ENCODE measurements at places on chromosomes 16 and 17. TPM values are rescaled to one million over a fixed set of nuclear protein-coding genes. Genes with fewer than 3 reads are reported as not detected.
A peak's percentile ranks its signal among the peaks of the same experiment; 100 is the strongest.

DNA sequence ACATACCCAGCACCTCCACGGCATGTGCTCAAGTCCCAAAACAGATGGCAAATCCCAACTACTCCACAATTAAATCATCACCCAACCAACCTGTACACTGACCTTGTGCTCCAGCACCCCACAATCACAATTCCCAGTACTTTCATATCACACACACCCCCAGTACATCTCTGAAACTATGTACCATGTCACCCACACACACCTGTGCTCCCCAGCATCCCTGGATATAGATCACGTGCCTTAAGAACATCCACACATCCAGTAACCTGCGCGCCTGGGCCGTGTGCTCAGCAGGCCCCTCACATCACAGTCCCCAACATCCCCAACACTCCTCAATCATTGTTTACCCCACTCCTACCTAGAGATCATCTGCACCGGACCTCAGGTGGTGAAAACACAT lies 2.1 kb downstream of the NLGN2 start:
- DNase-seq, result no peak
- H3K27ac ChIP-seq, result no peak overlapping the region
- no peak overlapping the region for H3K4me3 ChIP-seq
- no peaks in the 10 kb centered on the region for H3K27me3 ChIP-seq

- peaks cover 6% of the 10 kb centered on the region for H3K4me1 ChIP-seq
- H3K4me3 ChIP-seq, result no peak overlapping the region
- peaks cover 91% of the 10 kb centered on the region for H3K27me3 ChIP-seq
- H3K36me3 ChIP-seq, result no peaks in the 10 kb centered on the region
- DNase-seq, result peak; percentile 73
- peak overlapping the region; percentile 78 for H3K27ac ChIP-seq
These were observed 5.6 kb upstream of the ZFHX3 start for GRCh38 chr16:73053364-73054124.

HLF gene
- not detected for total RNA-seq

- no peaks in the 10 kb centered on the region for H3K36me3 ChIP-seq
- H3K27ac ChIP-seq, result no peak overlapping the region
- no peak for DNase-seq
- H3K4me1 ChIP-seq, result peaks cover 22% of the 10 kb centered on the region
- H3K4me3 ChIP-seq, result no peak overlapping the region
These were observed 206.9 kb downstream of the WWOX start for GRCh38 chr16:78306361-78306760.

ALDOC gene
- total RNA-seq, result 14.1 TPM

GRCh38 chr17:35082073-35082657 lies 18.7 kb upstream of the RFFL start:
- H3K4me3 ChIP-seq, result no peak overlapping the region
- H3K36me3 ChIP-seq, result no peaks in the 10 kb centered on the region
- H3K27me3 ChIP-seq, result no peaks in the 10 kb centered on the region
- peaks cover 11% of the 10 kb centered on the region for H3K4me1 ChIP-seq
- no peak overlapping the region for H3K27ac ChIP-seq

ZNF205 gene
- 14.0 TPM for total RNA-seq

DNA sequence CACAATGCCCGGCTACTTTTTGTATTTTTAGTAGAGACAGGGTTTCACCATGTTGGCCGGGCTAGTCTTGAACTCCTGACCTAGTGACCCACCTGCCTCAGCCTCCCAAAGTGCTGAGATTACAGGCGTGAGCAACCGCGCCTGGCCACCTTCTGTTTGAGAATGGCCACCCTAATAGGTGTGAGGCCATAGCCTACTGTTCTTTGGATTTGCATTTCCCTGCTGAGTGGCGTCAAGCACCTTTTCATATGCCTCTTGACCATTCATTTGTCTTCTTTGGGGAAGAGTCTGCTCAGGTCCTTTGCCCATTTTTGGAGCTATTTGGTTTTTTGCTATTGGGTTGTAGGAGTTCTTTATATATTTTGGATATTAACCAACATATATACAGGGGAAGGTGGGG lies 276.7 kb downstream of the PARN start:
- no peak overlapping the region for H3K27ac ChIP-seq
- H3K27me3 ChIP-seq, result no peaks in the 10 kb centered on the region
- DNase-seq, result peak; percentile 68
- no peaks in the 10 kb centered on the region for H3K4me1 ChIP-seq
- no peaks in the 10 kb centered on the region for H3K36me3 ChIP-seq

KRT9 gene
- not detected for total RNA-seq

CLEC18A gene
- 2.2 TPM for total RNA-seq

GRCh38 chr17:50904518-50905459 lies 38.6 kb upstream of the TOB1 start:
- H3K27me3 ChIP-seq, result no peaks in the 10 kb centered on the region
- peaks cover 32% of the 10 kb centered on the region for H3K4me1 ChIP-seq
- no peaks in the 10 kb centered on the region for H3K36me3 ChIP-seq

CDT1 gene
- 50.0 TPM for total RNA-seq

GRCh38 chr16:89981414-89981813 lies 32.9 kb downstream of the DEF8 start:
- H3K4me3 ChIP-seq, result no peak overlapping the region
- H3K4me1 ChIP-seq, result no peaks in the 10 kb centered on the region

SMIM36 gene
- total RNA-seq, result not detected

TBC1D3H gene
- total RNA-seq, result not detected

GRCh38 chr17:60173304-60173819 lies 23.6 kb downstream of the CA4 start:
- H3K36me3 ChIP-seq, result peaks cover 4% of the 10 kb centered on the region
- peak; percentile 39 for DNase-seq
- no peak overlapping the region for H3K4me3 ChIP-seq
- peaks cover 4% of the 10 kb centered on the region for H3K4me1 ChIP-seq

DNA sequence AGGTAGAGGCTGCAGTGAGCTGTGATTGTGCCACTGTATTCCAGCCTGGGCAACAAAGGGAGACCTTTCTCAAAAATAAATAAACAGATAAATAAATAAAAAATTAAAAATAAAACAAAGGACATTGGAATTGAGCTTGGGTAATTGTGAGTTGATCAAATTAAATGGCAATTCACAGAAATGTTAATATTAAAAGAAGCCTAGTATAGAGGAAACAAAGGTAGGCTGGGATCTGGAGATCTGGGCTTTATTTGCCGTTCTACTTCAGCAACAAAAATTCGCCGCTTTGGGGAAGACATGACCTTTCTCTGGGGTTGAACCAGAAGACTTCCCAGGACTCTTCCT lies 332 bp upstream of the VPS25 start:
- H3K4me1 ChIP-seq, result no peaks in the 10 kb centered on the region
- peaks cover 4% of the 10 kb centered on the region for H3K27me3 ChIP-seq
- peak overlapping the region; percentile 95 for H3K4me3 ChIP-seq

GRCh38 chr17:60901806-60902205 lies 224.2 kb downstream of the BCAS3 start:
- H3K36me3 ChIP-seq, result no peaks in the 10 kb centered on the region
- DNase-seq, result no peak
- H3K27ac ChIP-seq, result no peak overlapping the region
- H3K4me3 ChIP-seq, result no peak overlapping the region
- no peaks in the 10 kb centered on the region for H3K4me1 ChIP-seq

DNA sequence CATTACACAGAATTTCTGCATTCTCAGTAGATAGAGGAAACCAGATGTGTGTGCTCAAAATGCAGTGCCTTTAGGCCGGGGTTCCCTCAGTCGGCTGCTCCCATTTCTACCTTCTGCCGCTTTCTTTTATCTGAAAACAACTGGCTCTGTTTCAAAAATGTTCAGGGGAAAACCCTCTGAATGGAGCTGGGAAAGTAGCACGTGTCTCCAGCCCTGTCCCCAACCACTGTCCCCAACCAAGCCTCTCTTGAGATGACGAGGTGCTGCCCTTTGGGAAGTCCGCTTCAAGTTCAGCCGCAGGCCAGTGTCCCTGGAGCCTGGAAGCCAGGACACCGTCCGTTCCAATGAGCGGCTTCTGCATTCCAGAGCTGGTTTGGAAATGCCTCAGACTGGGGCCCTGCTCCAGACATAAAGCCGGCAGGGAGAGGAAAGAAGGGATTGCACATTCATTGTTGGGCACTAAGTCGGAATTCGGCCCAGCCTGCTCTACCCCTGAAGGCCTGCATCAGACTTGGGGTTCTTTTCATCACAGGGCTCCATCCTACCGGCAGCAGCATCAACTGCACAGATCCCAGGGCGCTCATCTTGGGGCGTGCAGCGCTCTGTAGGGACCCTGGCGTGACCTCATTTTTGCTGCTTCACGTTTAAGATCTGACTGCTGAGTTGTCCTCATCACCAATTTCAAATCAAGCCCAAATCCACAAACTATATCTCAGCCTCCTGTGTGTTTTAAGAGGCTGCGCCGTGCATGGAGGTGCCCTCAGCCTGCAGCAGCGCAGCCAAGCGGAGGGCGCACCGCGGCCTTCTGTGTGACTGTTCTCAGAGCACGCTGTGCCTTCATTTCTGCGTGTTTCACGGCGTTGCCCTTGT lies 111.3 kb downstream of the BANP start:
- peaks cover 7% of the 10 kb centered on the region for H3K36me3 ChIP-seq
- H3K4me3 ChIP-seq, result no peak overlapping the region
- no peaks in the 10 kb centered on the region for H3K4me1 ChIP-seq
- DNase-seq, result no peak
- H3K27me3 ChIP-seq, result no peaks in the 10 kb centered on the region

GRCh38 chr17:63826468-63827001 lies 696 bp upstream of the PSMC5 start:
- H3K36me3 ChIP-seq, result peaks cover 72% of the 10 kb centered on the region
- H3K27ac ChIP-seq, result peak overlapping the region; percentile 2
- no peaks in the 10 kb centered on the region for H3K4me1 ChIP-seq
- H3K4me3 ChIP-seq, result peak overlapping the region; percentile 90
- peak; percentile 74 for DNase-seq
- no peaks in the 10 kb centered on the region for H3K27me3 ChIP-seq

WIPF2 gene
- 23.4 TPM for total RNA-seq

TBC1D3G gene
- not detected for total RNA-seq

DNA sequence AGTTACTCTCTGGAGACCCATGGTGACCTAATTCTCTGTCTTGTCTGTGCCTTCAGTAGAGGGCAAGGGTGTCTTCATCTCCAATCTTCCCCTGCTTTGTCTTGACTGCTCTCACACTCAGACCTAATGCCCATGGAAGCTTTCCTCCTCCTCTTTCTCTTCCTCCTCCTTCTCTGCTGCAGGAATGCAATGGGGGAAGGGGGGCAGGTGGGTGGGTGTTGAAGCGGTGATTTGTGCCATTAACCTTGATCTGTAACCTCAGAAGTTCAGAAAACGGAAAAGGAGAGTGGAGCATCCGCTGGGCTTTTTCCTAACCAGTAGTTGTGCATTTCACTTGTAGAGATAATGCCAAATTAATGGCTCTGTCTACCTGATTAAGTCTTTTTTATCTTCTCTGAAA lies 172.3 kb upstream of the CDH11 start:
- H3K36me3 ChIP-seq, result no peaks in the 10 kb centered on the region
- no peaks in the 10 kb centered on the region for H3K27me3 ChIP-seq
- DNase-seq, result peak; percentile 58
- no peak overlapping the region for H3K4me3 ChIP-seq
- H3K4me1 ChIP-seq, result peaks cover 9% of the 10 kb centered on the region
- no peak overlapping the region for H3K27ac ChIP-seq

GRCh38 chr16:12336141-12336540 lies 359.6 kb downstream of the SNX29 start:
- peaks cover 6% of the 10 kb centered on the region for H3K4me1 ChIP-seq
- no peaks in the 10 kb centered on the region for H3K36me3 ChIP-seq
- no peak overlapping the region for H3K27ac ChIP-seq
- DNase-seq, result no peak
- no peaks in the 10 kb centered on the region for H3K27me3 ChIP-seq

FBXL19 gene
- total RNA-seq, result 82.4 TPM

TBC1D3 gene
- total RNA-seq, result not detected

DNA sequence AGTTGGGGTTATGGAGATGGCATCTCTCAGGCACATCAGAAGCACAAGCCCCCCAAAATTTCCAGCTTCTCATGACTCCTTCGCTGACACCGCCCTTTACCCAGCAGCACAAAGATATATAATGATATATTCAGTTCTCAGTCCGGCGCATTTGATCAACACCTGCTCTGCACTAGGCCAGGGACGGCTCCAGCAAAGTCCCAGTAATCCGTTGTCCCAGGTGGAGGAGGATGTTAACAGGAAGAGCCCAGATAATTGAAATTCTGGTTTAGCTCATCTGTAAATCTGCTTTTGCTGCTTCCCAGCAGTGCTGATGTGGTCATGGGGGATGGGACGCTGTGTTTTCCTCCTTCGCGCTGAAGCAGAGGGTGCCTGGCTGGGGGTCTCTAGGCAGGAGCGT lies 131.5 kb downstream of the OR1D5 start:
- H3K27me3 ChIP-seq, result no peaks in the 10 kb centered on the region
- no peaks in the 10 kb centered on the region for H3K36me3 ChIP-seq
- H3K4me1 ChIP-seq, result peaks cover 7% of the 10 kb centered on the region
- no peak overlapping the region for H3K27ac ChIP-seq
- no peak for DNase-seq

- H3K4me1 ChIP-seq, result peaks cover 6% of the 10 kb centered on the region
- no peak overlapping the region for H3K4me3 ChIP-seq
- H3K27me3 ChIP-seq, result peaks cover 43% of the 10 kb centered on the region
- H3K36me3 ChIP-seq, result no peaks in the 10 kb centered on the region
These were observed 8.7 kb upstream of the TBX4 start for GRCh38 chr17:61443475-61443882.

- H3K4me1 ChIP-seq, result no peaks in the 10 kb centered on the region
- no peak overlapping the region for H3K4me3 ChIP-seq
- peaks cover 97% of the 10 kb centered on the region for H3K36me3 ChIP-seq
- no peak overlapping the region for H3K27ac ChIP-seq
- H3K27me3 ChIP-seq, result no peaks in the 10 kb centered on the region
These were observed 17.9 kb downstream of the LIG3 start for GRCh38 chr17:34998205-34998604.

DNA sequence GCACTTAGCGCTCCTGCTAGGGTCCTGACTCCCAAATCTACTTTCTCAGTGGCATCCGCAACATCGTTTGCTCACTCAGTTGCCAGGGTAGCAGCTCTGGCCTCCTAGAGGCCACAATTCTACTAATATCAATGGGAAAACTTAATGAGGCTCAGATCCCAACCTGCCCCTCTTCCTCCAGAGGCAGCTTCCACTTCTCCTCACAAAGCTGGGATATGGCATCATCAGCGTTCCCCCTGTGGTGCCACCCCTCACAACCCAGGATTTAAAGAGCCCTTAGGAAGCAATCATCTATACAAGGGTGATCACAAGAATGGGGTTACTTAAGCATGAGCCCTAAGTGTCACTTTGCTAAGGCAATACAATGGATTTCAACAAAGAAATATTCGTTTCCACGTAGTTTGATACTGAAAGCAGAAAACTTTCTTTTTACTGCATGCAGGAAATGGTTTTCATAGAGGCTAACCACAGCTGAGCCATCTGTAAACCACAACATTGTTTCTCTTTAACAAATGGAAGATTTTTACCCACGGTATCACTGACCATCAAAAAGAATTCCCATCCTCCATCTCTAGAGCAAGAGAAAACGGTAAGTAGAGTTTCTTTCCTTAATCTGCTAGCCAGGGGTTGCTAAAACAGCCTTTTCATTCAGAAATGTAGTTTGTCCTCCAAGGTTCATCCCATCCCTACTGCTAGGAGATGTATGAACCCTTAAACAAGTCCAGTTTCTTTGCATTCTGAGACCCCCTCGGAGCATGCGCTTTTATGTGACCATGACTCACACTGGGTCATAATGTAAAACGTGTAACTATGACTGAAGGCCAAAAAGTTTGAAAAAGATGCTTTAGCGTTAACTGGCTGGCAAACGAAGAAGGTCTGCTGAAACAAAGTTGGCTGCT lies 68.3 kb upstream of the BCAR1 start:
- H3K27ac ChIP-seq, result peak overlapping the region; percentile 73
- no peak overlapping the region for H3K4me3 ChIP-seq
- no peak for DNase-seq
- peaks cover 3% of the 10 kb centered on the region for H3K36me3 ChIP-seq
- H3K27me3 ChIP-seq, result no peaks in the 10 kb centered on the region

All from endodermal cell (in vitro differentiated cells).